ENCODE measurements at places on chromosomes 6 and 20.

DNA sequence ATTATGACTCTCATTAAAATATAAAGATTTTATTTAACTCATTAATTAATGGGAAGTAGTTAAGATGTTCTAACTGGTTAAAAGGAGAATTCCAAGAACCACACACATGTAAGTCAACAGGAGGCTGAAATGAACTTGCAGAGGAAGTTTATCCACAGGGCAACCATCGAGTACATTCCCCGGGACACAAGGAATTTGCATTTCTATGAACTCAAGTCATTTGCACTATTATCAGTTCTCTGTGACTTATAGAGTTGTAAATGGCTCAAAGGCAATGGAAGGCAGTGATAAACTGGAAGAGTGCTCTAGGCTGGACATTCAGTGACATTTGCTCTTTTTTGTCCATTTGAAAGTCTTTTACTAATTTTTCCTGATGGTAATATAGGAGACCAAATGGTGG, 97.4 kb downstream of the SNX5 start:
- DNase-seq, result no peak

DNA sequence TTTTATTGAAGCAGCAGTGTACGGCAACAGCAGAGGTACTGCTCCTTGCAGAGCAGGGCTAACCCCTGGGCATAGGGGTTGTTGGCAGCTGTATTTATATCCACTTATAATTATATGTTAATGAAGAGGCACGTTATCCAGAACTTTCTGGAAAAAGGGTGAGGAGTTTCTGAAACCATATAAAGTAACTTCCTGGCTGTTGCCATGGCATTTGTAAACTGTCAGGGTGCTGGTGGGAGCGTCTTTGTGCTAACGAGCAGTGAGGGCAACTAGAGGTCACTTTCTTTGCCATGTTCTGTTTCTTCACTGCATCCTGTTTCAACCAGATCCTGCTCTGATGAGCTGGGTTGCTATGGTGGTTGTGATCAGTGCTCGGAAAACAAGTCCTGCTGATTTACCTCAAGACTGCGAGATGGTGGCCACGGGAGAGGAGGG, 11.1 kb upstream of the ARFGEF2 start:
- DNase-seq, result no peak

- DNase-seq, result no peak
Measured at GRCh38 chr20:47427746-47428145, 71.2 kb upstream of the ZMYND8 start.

DNA sequence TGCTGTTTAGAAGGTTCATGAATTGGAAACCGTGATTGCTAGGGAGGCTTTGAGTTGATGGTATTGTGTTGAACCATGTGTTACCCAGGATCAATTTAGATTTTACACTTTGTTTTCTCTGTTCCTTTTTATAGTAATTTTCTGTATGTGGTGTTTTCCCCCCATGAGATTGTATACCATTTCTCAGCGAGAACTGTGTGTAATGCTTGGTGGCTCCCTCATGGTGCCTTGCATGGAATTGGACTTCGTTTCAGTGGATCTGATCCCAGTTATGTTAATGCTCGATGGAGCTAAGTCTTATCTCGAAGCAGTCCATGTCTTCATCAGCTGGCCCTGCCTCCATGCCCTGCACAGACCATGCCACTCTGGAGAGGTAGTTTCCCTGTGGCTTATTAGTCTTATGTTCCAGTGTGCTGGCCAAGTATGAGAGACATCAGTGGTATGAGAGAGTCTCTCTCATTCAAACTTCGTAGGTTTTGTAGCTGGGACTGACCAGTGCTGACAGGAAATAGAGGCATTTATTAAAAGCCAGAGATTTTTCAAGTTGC, 18.7 kb downstream of the PTPN1 start:
- no peak for DNase-seq

GRCh38 chr6:62452586-62452985, 166.6 kb upstream of the KHDRBS2 start:
- no peak for DNase-seq

DNA sequence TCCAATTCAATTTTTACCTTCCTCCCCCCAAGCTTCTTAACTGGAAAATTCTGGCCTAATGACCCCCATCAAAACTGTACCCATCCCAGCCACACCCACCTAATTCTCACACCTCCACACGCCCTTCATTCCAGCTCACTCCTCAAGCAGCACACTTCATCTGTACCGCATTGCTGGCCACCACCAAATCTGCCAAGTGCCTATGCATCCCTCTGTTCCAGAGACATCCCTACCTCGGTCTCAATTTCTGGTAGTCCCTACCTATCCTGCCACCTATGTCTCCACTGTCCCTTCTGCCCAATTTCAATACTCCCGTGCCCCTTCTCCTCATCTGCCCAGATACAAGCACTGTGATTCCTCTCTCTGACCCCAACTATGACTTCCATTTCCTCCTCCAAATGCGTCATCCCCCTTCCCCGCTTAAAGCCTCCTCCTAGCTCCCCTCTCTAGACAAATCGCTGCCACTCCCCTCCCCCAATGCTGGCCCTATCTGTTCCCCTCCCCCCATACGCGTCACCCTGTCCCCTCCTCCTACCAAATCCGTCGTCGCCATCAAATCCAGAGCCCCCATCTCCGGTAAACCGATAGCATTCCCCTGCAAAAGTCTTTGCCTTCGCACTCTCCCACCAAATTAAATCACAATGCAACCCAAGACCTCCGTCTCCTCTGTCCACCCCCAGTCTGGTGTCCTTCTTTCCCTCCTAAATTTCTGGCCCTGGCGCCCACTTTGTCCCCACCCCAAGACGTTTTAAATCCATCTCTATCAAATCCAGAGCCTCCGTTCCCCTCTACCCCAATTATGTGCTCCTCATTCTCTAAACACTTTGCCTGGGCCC, 1.2 kb downstream of the MTCH1 start:
- DNase-seq, result peak; percentile 33

GRCh38 chr20:51763965-51764602, 4.1 kb downstream of the ATP9A start:
- DNase-seq, result no peak

DNA sequence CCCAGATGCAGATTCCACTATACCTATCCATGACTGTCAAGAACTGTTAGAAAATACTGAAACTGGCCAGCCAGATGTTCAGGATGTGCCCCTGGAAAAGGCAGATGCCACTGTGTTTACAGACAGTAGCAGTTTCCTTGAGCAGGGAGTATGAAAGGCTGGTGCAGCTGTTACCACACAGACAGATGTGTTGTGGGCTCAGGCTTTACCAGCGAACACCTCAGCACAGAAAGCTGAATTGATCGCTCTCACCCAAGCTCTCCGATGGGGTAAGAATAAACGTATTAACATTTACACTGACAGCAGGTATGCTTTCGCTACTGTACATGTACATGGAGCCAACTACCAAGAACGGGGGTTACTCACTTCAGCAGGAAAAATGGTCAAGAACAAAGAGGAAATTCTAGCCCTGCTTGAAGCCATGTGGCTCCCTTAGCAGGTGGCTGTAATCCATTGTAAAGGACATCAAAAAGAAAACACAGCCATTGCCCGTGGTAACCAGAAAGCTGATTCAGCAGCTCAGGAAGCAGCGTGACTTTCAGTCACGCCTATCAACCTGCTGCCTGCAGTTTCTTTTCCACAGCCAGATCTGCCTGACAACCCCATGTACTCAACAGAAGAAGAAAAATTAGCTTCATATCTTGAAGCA, 459.7 kb upstream of the HTR1E start:
- DNase-seq, result no peak

- DNase-seq, result no peak
Measured at GRCh38 chr20:23644164-23644563, 6.4 kb upstream of the CST3 start.

DNA sequence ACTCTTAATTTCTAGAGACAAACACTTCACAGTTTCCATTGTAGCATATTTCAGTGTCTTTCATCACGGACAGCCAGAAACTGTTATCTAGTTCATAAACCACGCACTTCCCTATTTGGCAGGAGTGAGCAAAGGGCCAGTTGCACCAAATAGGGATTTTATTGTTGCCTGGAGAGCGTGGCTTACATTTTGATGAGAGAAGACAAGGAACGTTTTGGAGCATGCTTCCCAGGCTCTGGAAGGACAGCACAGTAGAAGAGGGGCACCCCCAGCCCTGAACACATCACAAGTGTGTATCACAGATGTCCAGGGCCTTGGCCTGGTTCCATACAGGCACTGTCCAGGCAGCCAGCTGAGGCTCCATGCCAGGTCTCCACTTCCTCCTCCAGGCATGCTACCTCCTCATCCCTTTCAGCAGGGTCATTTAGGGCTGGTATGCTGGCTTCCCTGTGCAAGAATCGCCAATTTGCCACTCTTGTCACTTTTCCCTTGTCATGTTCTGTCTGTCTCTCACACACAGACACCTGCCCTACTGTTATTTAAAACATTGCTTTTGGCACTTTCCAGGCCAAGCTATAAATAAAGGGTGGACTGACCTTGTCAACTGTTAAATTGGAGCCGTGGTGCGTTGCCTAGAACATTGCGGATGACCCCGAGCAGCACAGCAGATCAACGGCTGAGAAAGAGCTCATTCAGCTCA, 235.0 kb upstream of the GMDS start:
- no peak for DNase-seq

- DNase-seq, result no peak
Measured at GRCh38 chr6:69162811-69163210, 527.7 kb downstream of the ADGRB3 start.

DNA sequence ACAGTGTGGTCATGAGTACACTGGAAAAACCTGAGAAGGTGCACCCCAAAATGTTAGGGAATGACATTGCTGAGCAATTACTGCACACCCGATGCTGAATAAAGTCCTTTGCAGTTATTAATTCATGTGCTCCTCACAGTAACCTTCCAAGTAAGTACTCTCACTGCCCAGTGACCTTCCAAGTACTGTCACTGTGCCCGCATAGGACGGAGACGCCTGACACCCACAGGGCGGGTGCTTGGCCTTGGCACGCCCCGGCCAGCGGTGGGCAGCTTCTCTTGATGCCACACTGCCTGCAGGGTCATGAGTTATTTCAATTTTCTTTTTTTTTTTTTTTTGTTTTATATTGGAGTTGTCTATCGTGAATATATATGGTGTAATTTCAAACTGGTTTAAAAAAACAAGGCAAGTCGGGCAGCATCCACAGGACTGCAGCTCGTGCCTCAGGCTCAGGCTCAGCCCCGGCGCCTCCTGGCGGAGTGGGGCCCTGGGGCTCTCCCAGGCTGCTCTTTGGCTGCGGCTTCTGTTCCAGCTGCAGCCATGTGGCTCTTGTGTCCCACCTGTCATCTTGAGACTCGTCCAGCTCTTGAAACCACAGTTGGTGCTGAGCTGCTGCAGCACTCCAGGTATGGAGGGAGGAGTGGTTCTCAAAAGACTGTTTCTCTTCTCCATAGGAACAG, 27.0 kb downstream of the PNLDC1 start:
- no peak for DNase-seq

GRCh38 chr6:64504503-64504902, 868.9 kb downstream of the PHF3 start:
- DNase-seq, result no peak

DNA sequence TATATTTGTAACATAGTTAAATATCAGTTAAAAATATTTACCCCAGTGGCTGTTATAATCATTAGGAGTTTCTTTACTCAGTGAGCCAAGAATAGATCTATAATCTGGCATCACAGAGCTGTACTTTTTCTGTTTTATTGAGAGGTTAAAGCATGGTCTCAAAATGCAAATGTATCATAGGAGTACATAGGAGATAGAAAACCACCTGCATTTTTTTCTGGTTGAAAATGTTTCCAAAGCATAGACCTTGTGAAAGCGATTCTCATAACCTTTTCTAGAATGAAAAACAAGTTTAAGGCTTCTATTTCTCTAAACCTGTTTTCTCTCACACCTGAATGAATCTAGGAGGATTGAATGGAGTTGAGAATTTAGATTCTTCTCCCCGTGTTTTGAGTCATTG, 14.4 kb downstream of the KCNQ5 start:
- DNase-seq, result no peak

DNA sequence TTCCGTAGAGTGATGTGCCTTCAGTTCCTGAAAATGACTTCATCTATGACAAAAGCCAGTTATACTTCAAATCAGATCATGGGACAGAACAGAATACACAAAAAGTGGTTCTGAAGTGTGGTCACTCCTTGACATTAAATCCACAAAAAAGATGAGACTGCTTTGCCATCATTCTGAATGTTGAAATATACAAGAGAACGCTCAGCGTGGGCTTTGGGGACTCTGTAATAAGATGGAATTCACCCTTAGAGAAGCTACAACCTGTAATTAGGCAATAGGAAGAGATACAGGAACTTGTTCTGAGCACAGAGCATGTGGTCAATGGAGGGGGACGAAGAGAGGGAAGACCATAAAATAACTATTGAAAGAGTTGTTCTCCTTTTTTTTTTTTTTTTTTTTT, 184.3 kb downstream of the CARMIL1 start:
- no peak for DNase-seq

GRCh38 chr6:158367816-158368215, 55.6 kb downstream of the TULP4 start:
- DNase-seq, result no peak

- no peak for DNase-seq
Measured at GRCh38 chr20:54209216-54209813, 1.4 kb downstream of the PFDN4 start.

DNA sequence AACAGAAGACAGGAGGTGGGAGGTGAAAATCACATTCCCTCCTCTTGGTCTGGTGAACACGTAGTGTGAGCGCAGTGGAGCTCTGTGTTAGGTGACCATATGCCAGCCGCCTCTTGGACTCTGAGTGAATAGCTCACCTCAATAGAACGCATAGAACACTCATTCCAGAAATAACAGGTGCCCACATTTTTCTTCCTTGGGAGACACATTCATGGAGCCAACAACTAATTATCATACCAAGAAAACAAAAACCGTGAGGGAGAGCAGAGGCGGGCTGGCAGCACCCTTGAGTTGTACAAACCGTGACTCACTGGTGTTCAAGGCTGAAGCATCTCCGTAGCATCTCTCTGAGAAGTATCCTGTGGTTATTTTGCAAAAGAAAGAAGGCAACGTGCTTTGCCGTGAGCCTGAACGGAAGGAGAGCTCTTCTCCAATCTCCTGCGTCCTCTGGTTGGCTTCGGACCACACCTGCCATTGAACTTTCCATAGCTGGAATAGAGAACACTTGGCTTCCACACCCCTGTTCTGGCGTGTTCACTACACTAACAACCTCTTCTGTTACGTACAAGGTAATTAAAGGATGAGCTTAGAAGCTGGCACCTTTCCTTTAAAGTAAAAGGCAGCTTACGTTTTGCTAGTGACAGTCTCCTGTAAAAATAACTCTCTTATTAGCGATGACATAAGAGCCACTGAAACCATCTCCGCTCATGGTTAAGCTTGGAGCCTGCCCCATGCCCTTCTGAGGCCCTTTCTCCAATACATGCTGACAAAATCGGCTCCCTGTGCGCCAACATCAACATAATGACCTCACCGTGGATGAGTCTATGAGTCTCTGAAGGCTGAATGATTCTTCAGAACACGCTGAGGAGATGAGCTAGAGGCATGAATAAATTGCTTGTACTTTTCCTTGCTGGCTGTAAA, 30.2 kb upstream of the SGK1 start:
- no peak for DNase-seq

DNA sequence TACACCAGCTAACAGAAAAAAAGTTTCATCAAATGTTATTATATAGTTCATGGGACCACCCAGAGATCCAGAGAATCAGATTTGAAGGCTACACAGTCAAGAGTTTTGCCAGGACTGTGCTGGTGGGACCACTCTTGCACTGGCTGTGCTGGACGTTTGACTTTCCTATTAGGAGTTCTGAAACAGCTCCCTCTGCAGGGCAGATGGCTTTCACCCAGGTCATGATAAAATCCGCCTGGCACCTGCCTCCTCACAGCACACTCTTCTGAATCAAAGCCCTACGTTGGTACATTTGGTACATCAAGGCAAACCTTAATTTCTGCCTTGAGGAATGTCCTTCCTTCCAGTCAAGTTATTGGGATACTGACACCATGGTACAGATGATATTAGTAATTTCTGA, 302.1 kb downstream of the ZNF217 start:
- no peak for DNase-seq

- no peak for DNase-seq
Measured at GRCh38 chr6:124567401-124567800, 394.8 kb upstream of the RNF217 start.

Data from stimulated activated CD8-positive, alpha-beta memory T cell treated with anti-CD3 and anti-CD28 coated beads, Interleukin-7, amount 100 ng/mL, for 24 hours (primary cell).